ENCODE measurements at places on chromosomes 7 and 10. TPM values are rescaled to one million over a fixed set of nuclear protein-coding genes. Genes with fewer than 3 reads are reported as not detected.

Gene BNIP3
- 356 TPM for total RNA-seq

Gene GIMAP1
- not detected for total RNA-seq

Gene GNAT3
- total RNA-seq: not detected

Gene TWIST1
- 24.9 TPM for total RNA-seq

Gene MLLT10
- total RNA-seq: 35.6 TPM

Gene CPED1
- 12.8 TPM for total RNA-seq

Gene VPS41
- 82.8 TPM for total RNA-seq

Gene LIPF
- total RNA-seq: not detected

Gene SLC26A5
- total RNA-seq: not detected

Gene METTL27
- 5.0 TPM for total RNA-seq

Gene TMEM196
- not detected for total RNA-seq

Gene CFAP46
- total RNA-seq: 2.2 TPM

Gene PRF1
- total RNA-seq: not detected

Gene GPR26
- total RNA-seq: not detected

Gene TCF7L2
- total RNA-seq: 2.6 TPM

Gene TBC1D12
- total RNA-seq: 12.4 TPM

Gene CLEC5A
- not detected for total RNA-seq

Gene CFAP69
- 5.0 TPM for total RNA-seq

Gene CNNM1
- total RNA-seq: 0.14 TPM

Gene WNT2
- 0.97 TPM for total RNA-seq

Gene FAM24B
- 2.1 TPM for total RNA-seq

Gene CD36
- 1.2 TPM for total RNA-seq

Gene GIMAP8
- not detected for total RNA-seq

Gene VWA2
- total RNA-seq: not detected

Gene CCDC136
- 11.4 TPM for total RNA-seq

Gene TLX1
- total RNA-seq: not detected

Gene TMEM270
- not detected for total RNA-seq

Gene SPDYE11
- not detected for total RNA-seq

Gene CHN2
- 1.5 TPM for total RNA-seq

Gene CCDC146
- 1.5 TPM for total RNA-seq

Gene HYAL4
- total RNA-seq: not detected

Gene ASZ1
- not detected for total RNA-seq

Gene ZMIZ2
- total RNA-seq: 21.3 TPM

Gene BEND7
- 4.8 TPM for total RNA-seq

Gene GPC2
- 6.0 TPM for total RNA-seq

Gene OLAH
- total RNA-seq: 0.30 TPM

Gene MPP7
- 0.59 TPM for total RNA-seq

Gene CDC14C
- not detected for total RNA-seq

Gene CHST3
- 35.0 TPM for total RNA-seq

Gene MOGAT3
- total RNA-seq: not detected

Gene FANK1
- 4.6 TPM for total RNA-seq

Gene TET1
- 4.7 TPM for total RNA-seq

Data from smooth muscle cell of the umbilical artery (primary cell).